ENCODE measurements at places on chromosomes 7 and 10.

DNA sequence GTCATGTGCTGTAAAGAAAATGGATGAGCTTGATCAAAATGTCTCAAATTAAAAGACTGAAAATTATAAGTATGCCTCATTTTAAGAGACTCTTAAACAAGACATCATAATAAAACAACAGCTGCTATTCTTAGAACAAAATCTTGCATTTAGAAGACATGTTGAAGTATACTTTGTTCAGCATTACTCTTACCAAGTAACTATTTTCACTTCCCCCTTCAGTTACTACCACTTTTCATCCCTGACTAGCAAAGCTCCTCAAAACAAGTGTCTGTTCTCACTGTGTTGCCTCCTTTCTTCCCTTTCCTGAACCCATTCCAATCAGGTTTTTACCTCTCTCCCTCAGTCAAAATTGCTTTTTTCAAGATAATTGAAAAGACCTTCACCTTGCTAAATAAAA is 31.6 kb downstream of the ELAPOR2 start:
- DNase-seq: no peak

- no peak for DNase-seq
These were observed 37.8 kb downstream of the MTPN start for GRCh38 chr7:135939261-135939812.

DNA sequence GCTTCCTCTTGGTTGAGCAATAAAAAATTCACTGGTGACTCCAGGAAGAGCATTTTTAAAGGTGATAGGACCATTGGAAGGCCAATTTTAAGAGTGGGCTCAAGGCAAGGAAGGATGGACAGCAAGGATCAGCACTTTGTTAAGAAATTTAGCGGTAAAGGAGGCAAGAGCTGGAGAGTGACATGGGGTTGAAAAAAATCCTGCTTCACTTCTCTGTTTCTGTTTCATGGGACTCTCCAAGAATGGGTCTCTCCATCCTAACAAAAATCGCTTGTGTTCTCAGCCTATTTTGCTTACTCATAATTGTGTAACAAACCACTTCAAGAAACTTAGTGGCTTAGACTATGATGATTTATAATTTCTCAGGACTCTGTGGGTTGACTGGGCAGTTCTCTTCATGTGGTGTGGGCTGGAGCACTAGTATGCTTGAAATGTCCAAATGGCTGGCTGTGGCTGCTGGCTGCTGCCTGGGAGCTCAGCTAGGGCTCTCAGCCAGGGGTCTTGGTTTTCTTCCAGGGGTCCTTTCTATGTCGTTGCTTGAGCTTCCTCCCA is 59.8 kb upstream of the ZNRF2 start:
- no peak for DNase-seq

DNA sequence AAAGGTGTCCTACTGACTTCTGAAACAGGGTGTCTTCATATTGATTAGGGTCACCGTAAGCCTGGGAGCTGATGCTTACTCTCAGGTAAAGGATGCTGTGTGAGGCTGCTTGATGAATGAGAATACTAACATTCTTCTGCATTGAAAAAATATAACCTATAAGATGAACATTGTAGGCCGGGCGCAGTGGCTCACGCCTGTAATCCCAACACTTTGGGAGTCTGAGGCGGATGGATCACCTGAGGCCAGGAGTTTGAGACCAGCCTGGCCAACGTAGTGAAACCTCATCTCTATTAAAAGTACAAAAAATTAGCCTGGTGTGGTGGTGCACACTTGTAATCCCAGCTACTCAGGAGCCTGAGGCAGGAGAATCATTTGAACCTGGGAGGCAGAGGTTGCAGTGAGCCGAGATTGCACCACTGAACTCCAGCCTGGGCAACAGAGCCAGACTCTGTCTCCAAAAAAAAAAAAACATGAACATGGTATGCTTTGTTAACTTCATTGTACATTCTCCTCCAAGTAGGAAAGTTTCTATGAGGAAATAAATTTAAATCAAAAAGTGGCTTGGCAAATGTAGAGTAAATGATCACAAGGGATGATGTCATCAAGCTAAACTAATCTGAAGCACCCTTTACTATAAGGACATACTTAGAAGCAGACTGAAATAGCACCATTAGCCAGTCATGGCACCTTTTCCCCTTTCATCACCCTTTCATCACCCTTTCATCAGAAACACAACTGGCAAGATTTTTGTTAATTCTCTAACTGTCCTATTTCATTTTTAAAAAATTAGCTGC is 1.5 kb upstream of the BRAF start:
- DNase-seq: no peak

DNA sequence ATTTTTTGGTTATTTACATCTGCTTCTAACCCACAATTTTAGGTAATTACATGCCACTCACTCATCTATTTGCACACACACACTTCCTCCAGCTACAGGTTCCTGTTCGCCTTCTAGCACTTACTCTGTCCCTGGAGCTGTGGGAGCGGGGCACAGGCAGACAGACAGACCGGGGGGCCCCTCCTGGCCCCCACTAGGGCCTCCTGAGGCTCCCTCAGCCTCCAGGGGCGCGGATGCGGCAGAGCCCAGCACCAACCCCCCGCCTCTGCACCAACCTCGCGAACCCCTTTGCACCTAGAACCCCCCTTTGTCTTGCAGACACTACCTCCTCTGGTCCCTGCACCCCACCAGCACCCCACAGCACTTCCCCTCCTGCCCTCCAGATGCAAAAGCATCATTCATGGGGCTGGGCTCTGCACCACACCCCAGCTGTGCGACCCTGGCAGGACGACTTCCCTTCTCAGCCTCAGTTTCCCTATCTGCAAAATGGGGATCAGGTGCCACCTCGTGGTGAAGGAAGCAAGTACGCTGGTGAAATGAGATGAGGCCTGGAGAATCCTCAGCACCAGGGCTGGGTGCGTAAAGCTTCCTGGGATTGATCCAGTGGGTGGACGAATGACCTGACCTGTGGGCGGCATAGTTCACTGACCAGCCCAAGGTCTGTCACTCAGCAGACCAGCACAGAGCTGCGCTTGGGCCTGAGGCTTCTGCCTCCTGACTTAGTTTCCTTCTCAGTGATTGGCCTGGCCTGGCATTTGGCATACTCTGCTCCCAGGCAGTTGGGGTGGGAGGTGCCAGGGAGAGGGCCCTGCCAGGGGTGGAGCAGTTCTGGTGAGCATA is 37.9 kb downstream of the ELFN1 start:
- DNase-seq: no peak

DNA sequence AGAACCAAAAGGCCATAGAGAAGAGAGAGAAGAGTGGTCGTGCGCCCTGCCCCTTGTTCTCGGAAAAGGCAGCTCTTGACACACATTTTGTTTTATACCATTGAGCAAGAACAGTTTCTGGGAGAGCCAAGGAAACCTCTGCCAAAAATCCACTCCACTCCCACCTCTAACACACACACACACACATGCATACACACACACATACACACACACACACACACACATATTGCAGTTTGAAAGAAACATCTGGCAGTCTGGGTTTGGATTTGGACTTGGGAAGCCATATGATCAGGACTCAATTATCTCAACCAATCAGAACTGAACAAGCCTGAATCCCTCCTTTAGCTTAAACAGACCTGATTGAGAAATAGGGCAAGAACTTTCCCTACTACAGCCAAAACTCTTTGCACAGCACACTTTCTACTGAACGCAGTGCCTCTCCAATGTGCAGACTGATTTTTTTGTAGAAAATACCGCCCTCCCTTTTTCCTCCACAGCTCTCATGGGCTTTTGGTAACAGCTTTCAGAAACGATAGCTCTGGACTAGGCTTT is 484.0 kb upstream of the ZWINT start:
- DNase-seq: no peak

DNA sequence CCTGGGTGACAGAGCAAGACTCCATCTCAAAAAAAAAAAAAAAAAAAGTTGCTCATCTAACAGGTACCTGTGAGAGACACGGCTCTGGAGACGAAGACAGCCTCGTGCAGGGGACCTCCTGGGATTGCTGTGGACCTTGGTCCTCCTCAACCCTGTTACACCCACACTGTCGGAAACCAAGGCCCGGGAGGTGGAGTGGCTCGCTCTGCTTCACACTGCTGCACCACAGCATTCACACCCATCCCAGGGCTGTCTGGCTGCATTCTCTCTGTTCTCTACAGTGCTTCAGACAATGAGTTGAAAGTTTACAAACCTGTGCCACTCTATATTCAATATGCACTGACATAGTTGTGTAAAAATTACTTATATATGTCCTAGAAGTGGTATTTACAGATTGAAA is 101.0 kb upstream of the TNS3 start:
- no peak for DNase-seq

- no peak for DNase-seq
These were observed 300.9 kb upstream of the NPSR1 start for GRCh38 chr7:34357068-34357467.

- no peak for DNase-seq
These were observed 75.3 kb upstream of the AGBL3 start for GRCh38 chr7:134910968-134911367.

DNA sequence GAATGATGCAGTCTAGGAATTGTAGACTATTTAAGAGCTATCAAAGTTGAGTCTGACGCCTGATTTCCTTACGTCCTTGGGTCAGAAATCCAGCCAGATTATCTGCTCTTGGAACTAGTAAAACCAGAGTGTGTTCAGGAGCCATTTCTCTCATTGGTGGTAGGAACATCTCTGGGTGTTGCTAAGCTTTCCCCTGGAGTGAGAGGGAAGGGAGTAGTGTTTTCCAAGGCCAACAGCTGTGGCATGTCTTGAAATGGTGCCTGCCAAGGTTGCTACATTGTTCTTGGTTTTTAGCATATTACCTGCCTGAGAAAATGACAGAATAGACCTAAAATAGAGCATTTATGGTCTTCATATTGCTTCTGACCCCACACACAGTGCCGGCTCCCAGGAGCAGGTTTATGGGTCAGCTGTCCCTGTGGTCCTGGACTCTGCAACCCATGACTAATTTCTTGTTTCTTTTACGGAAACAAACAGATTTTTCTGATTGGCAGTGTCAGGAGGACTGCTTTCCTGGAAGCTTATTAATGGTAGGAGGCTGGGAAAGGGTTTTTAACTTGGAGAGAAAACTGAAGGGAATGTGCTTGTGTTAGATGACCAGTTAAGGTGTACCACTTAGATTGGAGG is 17.5 kb downstream of the GBF1 start:
- DNase-seq: no peak

- no peak for DNase-seq
These were observed 2.4 kb upstream of the MKLN1 start for GRCh38 chr7:131325179-131325840.

- no peak for DNase-seq
These were observed 983.4 kb downstream of the CCSER2 start for GRCh38 chr10:85311613-85312337.

DNA sequence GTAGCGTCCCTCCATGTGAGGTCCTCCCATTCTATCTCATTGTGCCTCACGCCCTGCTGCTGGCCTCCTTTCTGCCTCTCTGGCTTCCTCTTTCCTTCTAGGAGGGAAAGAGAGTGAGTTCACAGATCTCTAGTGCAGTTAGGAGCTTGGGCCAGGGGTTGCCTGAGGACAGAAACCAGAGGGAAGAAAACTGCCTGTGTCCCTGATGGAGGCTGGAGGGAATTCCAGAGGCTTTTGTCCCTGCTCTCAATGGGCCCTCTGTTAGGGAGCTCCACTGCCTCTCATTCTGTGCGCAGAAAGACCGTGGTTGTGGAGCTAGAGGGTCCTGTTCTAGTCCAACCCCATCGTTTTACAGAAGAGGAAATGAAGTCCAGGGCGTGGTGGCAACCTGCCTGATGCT is 4.6 kb downstream of the MARVELD1 start:
- DNase-seq: no peak

- DNase-seq: no peak
These were observed 319.3 kb downstream of the INHBA start for GRCh38 chr7:41383596-41383995.

- no peak for DNase-seq
These were observed 7.8 kb downstream of the RNF216 start for GRCh38 chr7:5773661-5774086.

DNA sequence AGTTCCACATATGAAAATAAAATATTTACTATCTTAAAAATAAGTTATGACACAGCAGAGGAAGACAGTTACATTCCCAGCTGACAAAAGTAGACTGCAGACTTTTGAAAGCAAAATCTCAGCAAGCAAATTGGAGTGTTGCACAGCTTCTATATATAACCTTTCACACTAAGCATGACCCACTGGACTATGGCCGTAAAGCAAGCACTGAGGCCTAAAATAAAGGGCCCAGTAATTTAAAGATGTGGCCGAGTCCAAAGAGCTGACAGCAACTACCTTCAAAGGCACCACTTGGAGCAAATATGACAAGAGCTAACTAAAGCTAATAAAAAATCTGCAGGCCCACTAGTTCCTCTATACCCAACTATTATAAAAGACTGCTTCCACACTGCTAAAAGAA is 6.5 kb downstream of the GDI2 start:
- no peak for DNase-seq

GRCh38 chr10:36534471-36535002 is 590.9 kb upstream of the ANKRD30A start:
- no peak for DNase-seq

DNA sequence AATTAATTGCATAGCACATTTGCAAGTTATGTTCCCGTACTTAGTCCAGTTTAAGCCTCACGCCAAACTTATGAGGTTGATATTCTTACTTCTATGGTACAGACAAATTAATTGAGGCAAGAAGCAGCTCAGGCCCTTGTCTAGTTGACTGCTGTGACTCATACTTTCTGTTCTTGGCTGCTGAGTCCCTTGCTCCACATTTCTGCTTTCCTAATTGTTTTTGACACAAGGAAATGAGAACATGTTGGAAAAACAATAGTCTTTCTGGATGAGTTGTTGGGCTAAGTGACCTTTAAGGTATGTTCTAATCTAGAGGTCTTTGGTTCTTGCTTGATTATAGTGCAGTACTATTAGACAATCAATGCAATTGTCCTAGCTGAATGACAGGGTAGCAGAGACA is 331.8 kb downstream of the NRG3 start:
- DNase-seq: no peak

GRCh38 chr10:7075110-7075509 is 335.7 kb downstream of the SFMBT2 start:
- DNase-seq: no peak

GRCh38 chr10:103872137-103872931 is 17.0 kb upstream of the SH3PXD2A start:
- DNase-seq: no peak

DNA sequence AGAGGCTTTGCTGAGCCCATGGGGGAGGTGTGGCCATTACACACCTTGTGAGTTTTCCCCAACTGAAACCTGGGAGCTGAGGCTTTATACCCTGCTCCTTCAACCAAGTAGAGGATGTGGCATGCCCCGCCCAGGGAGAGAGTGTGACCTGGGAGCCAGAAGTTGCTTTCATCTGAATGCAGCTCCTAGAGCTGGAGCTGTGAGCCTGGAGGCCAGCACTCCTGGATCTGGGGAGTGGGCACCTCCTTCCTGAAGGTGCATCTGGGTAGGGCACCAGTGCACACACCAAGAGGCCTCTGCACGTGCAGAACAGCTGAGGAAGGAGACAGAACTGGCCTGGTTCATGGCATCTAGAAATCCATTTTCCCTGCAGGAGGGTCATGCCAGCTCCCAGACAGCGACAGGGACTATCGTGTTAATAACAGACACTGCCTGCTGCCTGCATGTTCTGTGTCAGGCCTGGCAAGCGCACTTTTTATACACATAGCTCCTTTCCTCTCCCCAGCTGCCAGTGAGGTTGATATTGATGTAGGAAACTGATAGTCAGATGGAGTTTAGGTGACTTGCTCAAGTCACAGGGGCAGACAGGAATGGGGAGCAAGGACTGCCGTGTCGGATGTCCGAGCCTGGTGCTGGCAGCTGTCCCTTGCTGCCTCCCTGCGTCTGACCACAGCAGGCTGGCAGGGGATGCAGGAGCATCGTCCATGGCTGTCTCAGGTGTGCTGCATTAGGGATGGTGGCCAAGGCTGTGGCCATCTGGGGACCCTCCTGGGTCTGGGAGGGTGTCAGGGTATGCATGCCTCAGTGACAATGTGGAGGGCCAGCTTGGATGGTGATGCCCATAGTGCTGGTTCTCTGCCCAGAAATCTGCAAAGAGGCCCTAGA is 189.9 kb upstream of the CXCL12 start:
- no peak for DNase-seq
